ENCODE measurements at places on chromosomes 1 and 21. TPM values are rescaled to one million over a fixed set of nuclear protein-coding genes. Genes with fewer than 3 reads are reported as not detected.

Gene AMPD2
- 63.6 TPM for total RNA-seq

- no peak for DNase-seq
These were observed 47.6 kb downstream of the IER5 start for GRCh38 chr1:181135815-181136737.

- DNase-seq, result no peak
These were observed 975.2 kb upstream of the B3GALT2 start for GRCh38 chr1:194161591-194161990.

GRCh38 chr1:21673277-21673780 is 4.2 kb upstream of the RAP1GAP start:
- DNase-seq, result no peak

DNA sequence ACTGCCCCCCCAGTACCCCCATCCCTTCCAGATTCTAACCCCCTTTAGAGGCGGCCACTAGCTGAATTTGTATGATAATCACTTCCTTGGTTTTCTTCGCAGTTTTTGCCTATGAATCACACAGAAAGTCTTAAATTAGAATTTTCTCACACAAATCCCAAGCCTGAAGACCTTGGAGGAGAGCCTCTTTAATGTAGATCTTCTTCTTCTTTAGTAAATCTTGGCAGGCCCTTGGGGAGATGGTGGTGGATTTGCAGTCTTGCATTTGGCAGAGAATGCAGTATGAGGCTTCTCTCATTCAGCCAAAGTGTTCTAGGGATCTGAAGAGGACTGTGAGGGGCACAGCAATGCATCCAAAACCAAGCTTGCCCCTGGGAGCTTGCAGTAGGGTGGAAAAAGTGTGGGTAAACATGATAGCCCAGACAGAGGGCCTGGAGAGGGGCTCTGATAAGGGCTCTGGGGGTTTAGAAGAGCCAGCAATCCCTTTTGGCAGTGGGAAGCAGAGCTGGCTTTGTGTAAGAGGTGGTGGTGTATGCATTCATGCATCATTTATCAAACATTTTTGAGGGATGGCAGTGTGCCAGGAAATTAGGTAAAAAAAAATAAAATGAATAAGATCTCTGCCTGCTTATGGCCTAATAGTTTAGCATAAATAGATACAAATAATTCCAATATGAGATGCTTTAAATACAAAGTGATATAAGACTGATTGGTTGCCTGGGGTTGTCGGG is 7.7 kb upstream of the CDC42 start:
- DNase-seq, result no peak

Gene OR2T33
- total RNA-seq, result not detected

Gene TLCD4
- total RNA-seq, result 18.5 TPM

DNA sequence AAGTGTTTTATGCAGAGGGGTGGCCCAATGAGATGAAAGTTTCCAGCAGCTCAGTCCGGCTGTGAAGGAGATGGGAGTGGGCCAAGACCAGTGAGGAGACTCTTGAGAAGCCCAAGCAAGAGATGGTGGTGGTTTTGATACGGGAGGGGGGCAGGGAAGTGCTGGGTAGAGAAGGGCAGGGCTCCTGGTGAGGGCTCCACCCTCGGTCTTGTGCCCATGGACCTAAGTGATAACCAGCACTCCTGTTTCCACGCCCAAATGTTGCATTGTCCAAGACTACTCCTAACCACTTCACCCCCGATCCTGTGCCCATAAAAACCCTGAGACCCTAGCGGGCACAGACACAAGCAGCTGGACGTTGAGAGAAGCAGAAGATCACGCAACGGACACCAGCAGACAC is 140.9 kb downstream of the MIS18A start:
- no peak for DNase-seq

- DNase-seq, result no peak
These were observed 760 bp upstream of the TINAGL1 start for GRCh38 chr1:31575369-31576140.

DNA sequence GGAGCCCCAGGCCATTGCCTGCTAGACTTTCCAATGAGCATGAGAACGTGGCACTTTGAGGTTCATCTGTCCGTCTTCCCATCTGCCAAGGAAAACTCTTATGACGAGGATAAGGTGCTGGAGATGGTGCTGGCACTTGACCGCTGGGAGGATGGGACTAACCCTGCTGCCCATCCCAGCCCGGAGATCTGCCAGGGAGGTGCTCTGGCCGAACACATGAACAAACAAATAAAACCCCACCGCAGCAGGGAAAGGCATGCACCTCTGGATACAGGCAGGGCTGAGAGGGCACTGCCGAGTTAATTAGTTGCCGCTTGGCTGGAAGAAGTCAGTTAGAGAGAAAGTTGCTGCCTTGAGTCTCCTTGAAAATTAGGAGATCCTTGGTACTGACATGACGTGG is 308.4 kb downstream of the AJAP1 start:
- no peak for DNase-seq

Gene TTLL10
- total RNA-seq, result not detected

- DNase-seq, result no peak
These were observed 13.1 kb upstream of the SLC30A10 start for GRCh38 chr1:219941179-219942118.

DNA sequence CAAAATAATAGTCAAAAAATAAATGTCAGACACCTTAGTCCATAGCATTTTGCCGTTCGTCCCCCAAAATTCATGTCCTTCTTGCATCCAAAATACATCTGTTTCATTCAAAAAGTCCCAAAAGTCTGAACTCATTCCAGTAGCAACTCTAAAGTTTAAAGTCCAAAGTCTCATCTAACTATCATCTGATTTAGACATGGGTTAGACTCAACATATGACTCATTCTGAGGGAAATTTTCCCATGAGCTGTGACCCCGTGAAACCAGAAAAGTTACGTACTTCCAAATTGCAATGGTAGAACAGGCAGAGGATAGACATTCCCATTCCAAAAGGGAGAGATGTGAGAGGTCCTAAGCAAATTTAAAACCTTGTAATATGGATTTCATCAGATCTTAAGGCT is 48.6 kb upstream of the CACHD1 start:
- no peak for DNase-seq

- no peak for DNase-seq
These were observed 136.1 kb upstream of the IRF2BP2 start for GRCh38 chr1:234745844-234746797.

GRCh38 chr21:39444421-39445180 is 977 bp downstream of the LCA5L start:
- DNase-seq, result no peak

GRCh38 chr1:208058756-208059155 is 147.8 kb upstream of the CD34 start:
- DNase-seq, result no peak

- no peak for DNase-seq
These were observed at the start of gene DNASE2B for GRCh38 chr1:84398175-84399155. TSS of gene DNASE2B (plus strand) at chr1:84398484. CDS start at chr1:84398565, 81 bp downstream.

Data from omental fat pad (tissue), 4 donors.